ENCODE measurements at places on chromosomes 6 and 20.
A peak's percentile ranks its signal among the peaks of the same experiment; 100 is the strongest.

- DNase-seq, result no peak
Observed at GRCh38 chr20:39985271-39985827, 703.7 kb downstream of the MAFB start.

- no peak for DNase-seq
Observed at GRCh38 chr6:15674690-15675386, 12.0 kb upstream of the DTNBP1 start.

DNA sequence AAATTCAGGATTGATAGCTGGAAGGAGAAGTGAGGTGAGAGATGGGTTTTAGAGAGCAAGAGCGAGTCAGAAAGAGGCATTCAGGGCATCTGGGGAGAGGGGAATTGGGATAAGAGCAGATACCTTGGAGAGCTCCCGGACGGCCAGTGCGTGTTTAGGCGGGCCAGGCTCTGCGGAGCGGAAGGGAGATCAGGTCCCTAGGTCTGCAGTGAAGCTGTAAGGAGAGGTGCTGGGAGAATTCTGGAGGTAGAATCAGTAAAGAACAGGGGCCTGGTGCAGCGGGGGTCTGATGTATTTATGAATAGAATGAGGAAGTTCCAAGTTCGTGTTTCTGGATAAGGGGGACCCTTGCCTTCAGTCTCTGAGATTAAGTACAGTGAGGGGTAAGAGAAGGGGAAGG is 47.4 kb upstream of the FAM83D start:
- peak; percentile 13 for DNase-seq

DNA sequence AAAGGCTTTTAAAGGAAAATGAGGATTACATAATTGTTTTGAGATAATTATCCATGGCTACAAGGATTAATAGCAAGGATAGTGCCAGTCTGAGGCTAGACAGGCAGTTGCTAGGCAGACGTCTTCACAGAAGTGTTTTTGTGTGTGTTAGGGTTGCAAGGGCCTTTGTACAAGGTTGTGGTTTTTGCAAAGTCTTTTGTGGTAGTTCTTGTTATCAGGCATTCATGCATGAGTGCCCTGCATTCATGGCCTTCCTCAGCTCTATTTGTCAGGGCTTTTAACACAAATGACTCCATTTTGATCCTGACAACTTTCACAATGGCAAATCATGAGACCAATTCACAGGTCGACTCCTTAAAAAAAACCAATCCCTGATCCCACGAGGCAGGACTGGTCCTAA is 68.1 kb upstream of the TXNDC5 start:
- no peak for DNase-seq

- no peak for DNase-seq
Observed at GRCh38 chr6:127792616-127793015, 108.2 kb downstream of the THEMIS start.

- DNase-seq, result no peak
Observed at GRCh38 chr20:24958506-24959385, 9.7 kb downstream of the CST7 start.

GRCh38 chr6:161168281-161168891 is 105.5 kb downstream of the AGPAT4 start:
- DNase-seq, result peak; percentile 100

GRCh38 chr20:48716086-48716485 is 111.7 kb downstream of the PREX1 start:
- DNase-seq, result no peak

- DNase-seq, result peak; percentile 42
Observed at GRCh38 chr6:31143148-31143547, 4.3 kb upstream of the PSORS1C2 start.
